ENCODE measurements at places on chromosomes 13 and 19. TPM values are rescaled to one million over a fixed set of nuclear protein-coding genes. Genes with fewer than 3 reads are reported as not detected.

LGALS4 gene
- total RNA-seq = 10.7 TPM

RETN gene
- total RNA-seq = not detected

FAM124A gene
- total RNA-seq = not detected

GRIK5 gene
- total RNA-seq = 0.25 TPM

CGB2 gene
- total RNA-seq = not detected

SRRM5 gene
- total RNA-seq = 1.4 TPM

SIGLEC8 gene
- total RNA-seq = not detected

DACH1 gene
- total RNA-seq = not detected

ZFP82 gene
- 12.4 TPM for total RNA-seq

BEST2 gene
- not detected for total RNA-seq

NOVA2 gene
- not detected for total RNA-seq

C1QTNF9B gene
- total RNA-seq = not detected

DNA sequence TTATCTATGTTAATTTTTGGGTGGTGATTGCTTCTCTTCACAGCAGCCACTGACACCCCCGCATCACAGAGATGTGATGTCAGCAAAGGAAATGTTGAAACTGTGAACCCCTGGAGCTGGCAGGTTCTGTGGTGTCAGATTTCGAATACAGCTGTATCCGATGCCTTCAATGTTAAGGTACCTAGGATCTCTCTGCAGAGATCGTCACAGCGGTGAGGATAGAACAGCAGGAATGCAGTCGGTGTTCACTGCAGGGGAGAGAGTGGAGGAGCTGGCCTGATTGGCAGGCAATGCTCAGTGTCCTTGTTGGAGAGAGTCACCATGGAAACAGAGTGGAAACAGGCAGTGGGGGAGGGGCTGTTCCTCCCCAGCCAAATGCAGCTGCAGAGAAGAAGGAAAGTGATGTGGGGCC is 79.5 kb upstream of the ZNF835 start:
- H3K27me3 ChIP-seq = peaks cover 7% of the 10 kb centered on the region
- H3K27ac ChIP-seq = no peak overlapping the region
- no peak for DNase-seq
- no peak overlapping the region for H3K4me3 ChIP-seq

GRCh38 chr13:24716011-24716410 is 35.8 kb downstream of the ATP12A start:
- no peaks in the 10 kb centered on the region for H3K36me3 ChIP-seq
- H3K27me3 ChIP-seq = peaks cover 1% of the 10 kb centered on the region
- peaks cover 2% of the 10 kb centered on the region for H3K4me1 ChIP-seq
- no peak overlapping the region for H3K27ac ChIP-seq
- H3K4me3 ChIP-seq = no peak overlapping the region
- no peak for DNase-seq

DNA sequence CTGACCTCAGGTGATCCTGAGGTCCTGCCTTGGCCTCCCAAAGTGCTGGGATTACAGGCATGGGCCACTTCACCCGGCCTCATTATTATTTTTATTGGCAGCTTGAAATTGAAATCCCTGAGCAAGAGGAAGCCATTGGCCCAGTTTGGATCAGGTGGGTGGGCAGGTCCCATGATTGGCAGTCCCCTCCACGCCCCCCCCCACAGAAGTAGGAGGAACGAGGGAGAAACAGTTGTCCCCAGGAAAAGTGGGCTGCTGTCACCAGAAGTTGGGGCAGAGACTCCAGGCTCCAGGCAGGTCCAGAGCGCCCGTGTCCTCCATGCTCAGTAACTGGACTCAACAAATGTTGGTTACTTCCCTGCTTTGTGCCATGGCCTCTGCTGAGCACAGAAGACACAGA is 70.4 kb downstream of the SIPA1L3 start:
- H3K36me3 ChIP-seq = no peaks in the 10 kb centered on the region
- H3K4me1 ChIP-seq = peaks cover 9% of the 10 kb centered on the region
- H3K4me3 ChIP-seq = no peak overlapping the region
- DNase-seq = no peak
- no peaks in the 10 kb centered on the region for H3K27me3 ChIP-seq
- no peak overlapping the region for H3K27ac ChIP-seq

DNA sequence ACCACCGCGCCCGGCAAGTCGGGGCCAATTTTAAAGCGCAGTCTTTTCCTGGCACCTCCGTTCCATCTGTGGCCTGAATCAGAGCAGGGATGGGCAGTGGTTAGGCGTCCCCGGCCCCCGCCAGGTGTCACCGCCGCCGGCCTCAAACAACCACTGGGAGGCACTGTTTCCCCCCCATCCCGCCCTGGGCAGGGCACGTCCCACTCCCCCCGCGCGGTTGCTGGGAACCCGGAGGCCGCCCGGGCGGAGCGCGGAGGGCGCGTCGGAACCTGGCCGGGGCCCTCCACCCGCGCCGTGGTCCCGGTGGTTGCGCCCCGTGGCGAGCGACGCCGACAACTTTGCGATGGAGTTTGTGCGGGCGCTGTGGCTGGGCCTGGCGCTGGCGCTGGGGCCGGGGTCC is at the start of gene GRIN3B:
Gene GRIN3B, plus strand, starts transcription at position 325 of the 400 bp plus-strand sequence. Its CDS starts 19 bp downstream, at position 344.
- H3K36me3 ChIP-seq = no peaks in the 10 kb centered on the region
- DNase-seq = peak; percentile 54
- H3K27me3 ChIP-seq = peaks cover 11% of the 10 kb centered on the region
- H3K4me3 ChIP-seq = peak within 1 kb of the TSS; percentile 54
- H3K27ac ChIP-seq = no peak within 1 kb of the TSS

- no peaks in the 10 kb centered on the region for H3K36me3 ChIP-seq
- peak overlapping the region; percentile 34 for H3K27ac ChIP-seq
- no peak overlapping the region for H3K4me3 ChIP-seq
- H3K4me1 ChIP-seq = peaks cover 4% of the 10 kb centered on the region
- H3K27me3 ChIP-seq = no peaks in the 10 kb centered on the region
Observed at GRCh38 chr19:49891393-49891792, 5.3 kb downstream of the IL4I1 start.

DNA sequence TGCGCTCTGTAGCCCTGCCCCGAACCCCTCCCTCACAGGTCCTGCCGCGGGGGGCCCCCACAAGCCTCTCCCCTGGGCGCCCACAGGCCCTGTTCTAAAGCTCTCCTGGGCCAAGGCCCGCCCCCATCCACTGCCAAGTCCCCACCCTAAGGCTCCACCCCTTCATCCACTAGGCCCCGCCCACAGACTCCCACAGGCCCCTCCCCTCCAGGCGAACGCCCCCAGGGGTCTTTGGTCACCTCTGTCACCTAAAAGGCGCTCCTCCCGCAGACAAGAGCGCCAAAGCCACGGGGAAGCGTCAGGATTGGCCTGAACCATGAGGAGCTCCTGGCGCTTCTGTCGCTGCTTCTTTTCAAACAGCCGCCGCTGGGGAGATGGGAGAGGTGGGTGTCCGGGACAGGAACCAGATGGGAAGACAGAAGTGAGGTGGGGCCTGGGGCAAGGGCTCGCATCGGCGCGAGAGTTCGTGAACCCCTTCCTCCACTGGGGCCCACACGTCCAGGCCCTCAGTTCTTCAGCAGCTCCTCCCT is 2.3 kb downstream of the TULP2 start:
- no peaks in the 10 kb centered on the region for H3K36me3 ChIP-seq
- peak overlapping the region; percentile 78 for H3K27ac ChIP-seq
- H3K27me3 ChIP-seq = peaks cover 6% of the 10 kb centered on the region
- peak; percentile 40 for DNase-seq

GRCh38 chr19:52533901-52534300 is 6.4 kb downstream of the ZNF808 start:
- peak overlapping the region; percentile 29 for H3K27ac ChIP-seq
- no peak overlapping the region for H3K4me3 ChIP-seq
- H3K27me3 ChIP-seq = no peaks in the 10 kb centered on the region
- peaks cover 54% of the 10 kb centered on the region for H3K4me1 ChIP-seq

DNA sequence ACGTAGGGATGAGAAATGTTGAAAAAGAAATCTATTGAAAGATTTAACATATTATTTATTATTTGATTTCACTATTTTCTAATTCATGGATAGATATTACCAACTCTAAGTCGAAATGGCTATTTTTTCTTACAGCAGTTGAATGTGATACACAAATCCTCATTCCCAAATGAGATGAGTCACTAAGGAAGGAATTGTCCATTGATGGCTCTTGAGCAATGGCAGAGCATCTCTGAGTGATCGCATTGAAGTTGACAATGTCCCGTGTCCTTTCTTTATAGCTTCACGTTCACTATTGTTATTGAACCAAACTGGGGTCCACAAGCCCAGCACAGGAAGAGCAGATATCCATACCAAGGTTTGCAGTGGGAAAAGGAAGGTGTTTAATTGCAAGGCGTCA is 648.3 kb upstream of the SPRY2 start:
- no peaks in the 10 kb centered on the region for H3K36me3 ChIP-seq
- no peaks in the 10 kb centered on the region for H3K4me1 ChIP-seq
- no peaks in the 10 kb centered on the region for H3K27me3 ChIP-seq
- no peak for DNase-seq

GRCh38 chr13:90834700-90835099 is 512.8 kb upstream of the MIR17HG start:
- H3K27ac ChIP-seq = no peak overlapping the region
- H3K4me1 ChIP-seq = no peaks in the 10 kb centered on the region
- no peaks in the 10 kb centered on the region for H3K36me3 ChIP-seq
- no peak for DNase-seq
- no peak overlapping the region for H3K4me3 ChIP-seq
- H3K27me3 ChIP-seq = no peaks in the 10 kb centered on the region

DNA sequence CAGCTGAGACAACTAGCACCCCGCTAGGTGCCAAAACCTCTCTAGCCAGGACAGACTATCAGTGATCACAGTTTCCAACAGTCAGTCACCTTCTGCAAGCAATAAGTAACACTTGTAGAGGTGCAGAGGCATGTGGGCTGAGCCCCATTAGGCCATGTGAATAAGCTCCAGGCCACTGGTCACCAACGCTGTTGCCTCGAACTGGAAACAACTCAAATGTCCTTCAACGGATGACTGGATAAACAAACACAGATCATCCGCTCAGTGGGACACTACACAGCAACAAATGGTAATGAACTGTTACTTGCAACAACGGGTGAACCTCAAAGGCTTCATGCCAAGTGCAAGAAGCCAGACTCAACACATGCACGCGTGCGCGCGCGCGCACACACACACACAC is 27.5 kb upstream of the TMEM160 start:
- H3K27me3 ChIP-seq = no peaks in the 10 kb centered on the region
- DNase-seq = no peak
- H3K4me1 ChIP-seq = peaks cover 11% of the 10 kb centered on the region
- no peak overlapping the region for H3K4me3 ChIP-seq
- no peaks in the 10 kb centered on the region for H3K36me3 ChIP-seq

DNA sequence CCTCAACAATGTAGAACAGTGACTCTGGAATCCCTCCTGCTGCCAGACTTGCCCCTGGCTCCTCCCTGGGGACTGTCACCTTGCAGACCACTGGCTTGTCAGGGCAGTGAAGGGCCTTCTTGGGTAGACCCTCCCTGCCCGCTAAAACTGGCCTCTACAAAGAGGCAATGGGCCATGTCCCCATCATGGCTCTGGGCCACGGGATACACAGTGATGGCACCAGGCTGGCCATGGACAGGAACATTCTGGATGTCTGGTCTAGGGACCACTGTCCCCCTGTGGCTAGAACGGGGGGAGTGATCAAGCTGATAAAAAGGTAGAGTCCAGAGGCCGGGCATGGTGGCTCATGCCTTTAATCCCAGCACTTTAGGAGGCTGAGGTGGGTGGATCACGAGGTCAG is 60.9 kb downstream of the ACSBG2 start:
- no peak overlapping the region for H3K4me3 ChIP-seq
- H3K27me3 ChIP-seq = peaks cover 4% of the 10 kb centered on the region
- H3K4me1 ChIP-seq = peaks cover 17% of the 10 kb centered on the region
- H3K27ac ChIP-seq = no peak overlapping the region

DNA sequence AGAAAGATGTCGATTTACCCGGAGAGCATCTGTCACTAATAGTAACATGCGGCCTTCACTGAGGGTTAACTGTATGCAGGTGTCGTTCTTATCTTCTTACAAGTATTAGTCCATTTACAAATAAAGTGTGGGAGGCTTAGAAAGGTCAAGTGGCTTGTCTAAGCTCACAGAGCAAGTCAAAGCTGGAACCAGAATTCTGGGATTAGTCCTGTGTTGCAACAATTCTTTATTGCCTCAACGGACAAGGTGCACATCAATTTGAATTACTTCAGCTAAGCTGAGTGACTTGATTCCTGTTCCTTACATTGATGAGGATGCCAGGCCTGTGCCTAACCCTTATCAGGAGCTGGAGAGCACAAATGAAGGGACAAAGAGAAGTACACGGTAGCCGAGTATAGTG is 1193.6 kb downstream of the UQCRFS1 start:
- H3K36me3 ChIP-seq = no peaks in the 10 kb centered on the region
- DNase-seq = no peak
- no peak overlapping the region for H3K27ac ChIP-seq
- H3K27me3 ChIP-seq = peaks cover 4% of the 10 kb centered on the region

GRCh38 chr13:43787997-43788396 is 1.2 kb upstream of the ENOX1 start:
- DNase-seq = no peak
- H3K4me3 ChIP-seq = peak overlapping the region; percentile 81
- no peaks in the 10 kb centered on the region for H3K36me3 ChIP-seq
- no peak overlapping the region for H3K27ac ChIP-seq
- H3K27me3 ChIP-seq = peaks cover 46% of the 10 kb centered on the region
- peaks cover 20% of the 10 kb centered on the region for H3K4me1 ChIP-seq

- no peak overlapping the region for H3K27ac ChIP-seq
- no peak overlapping the region for H3K4me3 ChIP-seq
- H3K27me3 ChIP-seq = no peaks in the 10 kb centered on the region
- H3K36me3 ChIP-seq = no peaks in the 10 kb centered on the region
Observed at GRCh38 chr13:112454648-112455334, 78.6 kb downstream of the SPACA7 start.

- peaks cover 25% of the 10 kb centered on the region for H3K36me3 ChIP-seq
- peak overlapping the region; percentile 100 for H3K27ac ChIP-seq
- H3K27me3 ChIP-seq = no peaks in the 10 kb centered on the region
- peaks cover 19% of the 10 kb centered on the region for H3K4me1 ChIP-seq
- DNase-seq = peak; percentile 73
Observed at GRCh38 chr19:14530005-14530348, 583 bp downstream of the TECR start.

- no peaks in the 10 kb centered on the region for H3K27me3 ChIP-seq
- H3K4me3 ChIP-seq = peak within 1 kb of the TSS; percentile 34
- H3K27ac ChIP-seq = peak within 1 kb of the TSS; percentile 59
- no peaks in the 10 kb centered on the region for H3K36me3 ChIP-seq
- no peak for DNase-seq
- H3K4me1 ChIP-seq = peaks cover 29% of the 10 kb centered on the region
Observed at GRCh38 chr19:17393914-17394313, at the start of gene CCDC194. TSS of gene CCDC194 (minus strand) at chr19:17394196. CDS start at chr19:17394158, 38 bp downstream.

Measured in naive thymus-derived CD8-positive, alpha-beta T cell (primary cell).